ENCODE measurements at places on chromosomes 6 and 20.

GRCh38 chr20:30487947-30488926 is 769.2 kb upstream of the DEFB115 start:
- no peak for DNase-seq

GRCh38 chr20:10621149-10621548 is 52.6 kb downstream of the JAG1 start:
- DNase-seq = no peak

- DNase-seq = no peak
Observed at GRCh38 chr20:378961-379336, 1.6 kb upstream of the TRIB3 start.

- no peak for DNase-seq
Observed at GRCh38 chr6:143536461-143536865, 24.9 kb upstream of the FUCA2 start.

DNA sequence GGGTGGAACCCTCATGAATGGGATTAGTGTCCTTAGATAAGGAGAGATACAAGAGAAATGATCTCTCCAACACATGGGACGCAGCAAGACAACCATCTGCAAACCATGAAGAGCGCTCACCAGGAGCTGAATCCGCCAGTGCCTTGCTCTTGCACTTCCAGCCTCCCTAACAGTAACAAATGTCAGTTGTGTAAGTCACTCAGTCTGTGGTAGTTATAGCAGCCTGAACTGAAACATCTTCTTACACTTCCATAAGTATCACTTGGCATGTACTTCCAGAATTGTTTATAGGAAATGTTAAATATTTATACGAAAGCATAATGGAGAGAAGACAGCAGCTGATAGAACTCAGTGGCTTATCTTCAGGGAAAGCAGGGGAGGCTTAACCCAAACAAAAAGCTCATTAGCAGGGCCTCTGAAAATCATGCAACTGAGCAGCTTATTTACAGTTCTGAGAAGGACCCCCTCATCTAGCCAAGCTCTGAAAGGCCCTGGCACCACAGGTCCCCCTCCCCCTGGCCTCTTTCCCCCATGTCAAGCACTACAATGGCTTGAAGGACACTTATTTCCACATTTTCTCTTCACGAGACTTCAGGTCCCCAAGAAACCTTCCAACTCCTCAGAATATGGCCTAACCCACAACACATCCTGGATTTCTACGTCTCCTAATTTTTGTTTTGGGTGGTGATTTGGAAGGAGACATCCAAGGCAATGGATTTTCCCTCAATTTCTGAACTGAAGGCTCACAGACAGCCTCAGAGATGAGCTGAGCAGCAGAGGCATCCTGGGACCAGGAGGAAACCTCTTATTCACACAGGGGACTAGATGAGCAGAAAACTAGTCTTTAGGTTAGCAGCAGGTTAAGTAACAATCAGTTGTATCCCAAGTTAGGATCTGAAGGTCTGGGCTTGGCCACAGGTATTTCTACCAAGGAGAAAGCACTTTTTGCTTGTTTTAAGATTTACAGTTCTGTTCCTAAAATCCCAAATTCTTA is 49.1 kb downstream of the GCLC start:
- DNase-seq = no peak

- DNase-seq = no peak
Observed at GRCh38 chr6:125571207-125571755, 178.2 kb upstream of the HEY2 start.

GRCh38 chr6:43082806-43083655 is 6.9 kb downstream of the PTK7 start:
- DNase-seq = no peak

GRCh38 chr20:43774754-43775153 is 48.0 kb upstream of the GTSF1L start:
- DNase-seq = no peak

DNA sequence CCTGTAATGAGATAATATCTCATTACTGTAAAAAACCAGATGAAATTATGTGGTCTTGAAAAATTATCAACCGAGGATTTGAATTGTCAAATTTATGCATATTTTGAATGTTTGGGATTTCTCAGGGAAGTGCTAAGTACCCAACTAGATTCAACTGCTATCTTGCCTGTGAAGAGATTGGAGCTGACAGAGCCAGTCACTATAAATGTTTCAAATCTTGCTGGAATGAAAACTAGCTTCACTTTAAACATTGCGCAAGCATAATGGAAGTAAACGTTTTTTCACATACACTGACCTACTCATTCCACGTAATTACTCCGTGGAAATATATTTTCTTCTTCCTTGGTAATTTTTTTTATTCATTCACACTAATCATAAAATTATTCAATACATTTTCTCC is 46.7 kb downstream of the TMEM170B start:
- DNase-seq = no peak

GRCh38 chr6:36113049-36113448 is 17.3 kb upstream of the MAPK13 start:
- no peak for DNase-seq

GRCh38 chr20:59861401-59861800 is 72.0 kb downstream of the SYCP2 start:
- DNase-seq = no peak

DNA sequence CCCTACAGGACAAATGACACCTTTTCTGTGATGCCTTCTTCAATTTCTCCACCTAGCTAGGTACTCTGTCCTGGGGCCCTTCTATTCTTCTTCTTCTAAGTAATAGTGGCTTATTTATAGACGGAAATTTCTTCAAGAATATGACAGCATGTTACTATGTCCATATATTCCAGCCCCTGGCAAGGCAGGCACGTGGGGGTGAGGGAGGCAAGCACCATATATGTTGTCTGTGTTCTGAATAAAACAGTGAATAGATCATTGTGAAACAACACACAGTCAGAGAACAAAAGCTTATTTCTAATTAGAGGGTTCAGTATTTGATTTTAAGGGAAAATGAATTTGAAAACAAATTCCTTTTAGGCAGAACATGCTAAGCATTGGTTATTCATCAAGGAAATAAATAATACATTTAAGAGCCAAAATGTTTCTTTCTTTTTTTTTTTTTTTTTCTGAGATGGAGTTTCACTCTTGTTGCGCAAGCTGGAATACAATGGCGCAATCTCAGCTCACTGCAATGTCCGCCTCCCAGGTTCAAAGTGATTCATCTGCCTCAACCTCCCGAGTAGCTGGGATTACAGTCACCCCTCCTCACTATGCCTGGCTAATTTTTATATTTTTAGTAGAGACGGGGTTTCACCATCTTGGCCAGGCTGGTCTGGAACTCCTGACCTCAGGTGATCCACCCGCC is 6.2 kb downstream of the HEBP2 start:
- DNase-seq = no peak

DNA sequence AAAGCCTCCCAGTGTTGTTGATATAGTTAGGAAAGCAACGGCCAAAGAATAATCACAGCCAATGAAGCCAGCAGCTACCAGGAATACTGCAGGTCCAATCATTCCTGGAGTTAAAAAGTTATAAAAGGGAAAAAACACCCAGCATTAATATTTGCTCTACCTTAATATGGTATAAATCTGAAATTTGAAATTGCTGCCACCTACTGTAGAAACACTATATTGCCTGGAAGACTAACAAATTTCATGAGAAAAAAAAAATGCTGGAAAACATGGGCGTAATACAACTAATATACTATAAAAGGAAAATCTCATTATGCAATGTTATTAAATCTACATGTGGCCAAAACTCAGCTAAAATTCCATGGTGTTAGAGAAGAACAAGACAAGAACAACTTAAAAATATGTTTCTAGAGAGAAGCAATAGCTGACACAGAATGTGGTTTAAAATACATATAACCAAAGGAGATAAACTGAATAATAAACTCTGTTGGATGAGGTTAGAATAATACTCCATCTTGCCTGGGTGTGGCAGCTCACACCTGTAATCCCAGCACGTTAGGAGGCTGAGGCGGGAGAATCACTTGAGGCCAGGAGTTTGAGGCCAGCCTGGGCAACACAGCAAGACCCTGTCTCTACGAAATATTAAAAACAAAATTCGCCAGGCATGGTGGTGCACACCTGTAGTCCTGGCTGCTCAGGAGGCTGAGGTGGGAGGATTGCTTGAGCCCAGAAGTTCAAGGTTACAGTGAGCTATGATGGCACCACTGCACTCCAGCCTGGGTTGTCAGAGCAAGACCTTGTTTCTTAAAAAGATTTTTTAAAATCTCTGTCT is 43.1 kb downstream of the SLC17A5 start:
- peak; percentile 24 for DNase-seq

- no peak for DNase-seq
Observed at GRCh38 chr20:42082611-42083010, 464.4 kb upstream of the CHD6 start.

DNA sequence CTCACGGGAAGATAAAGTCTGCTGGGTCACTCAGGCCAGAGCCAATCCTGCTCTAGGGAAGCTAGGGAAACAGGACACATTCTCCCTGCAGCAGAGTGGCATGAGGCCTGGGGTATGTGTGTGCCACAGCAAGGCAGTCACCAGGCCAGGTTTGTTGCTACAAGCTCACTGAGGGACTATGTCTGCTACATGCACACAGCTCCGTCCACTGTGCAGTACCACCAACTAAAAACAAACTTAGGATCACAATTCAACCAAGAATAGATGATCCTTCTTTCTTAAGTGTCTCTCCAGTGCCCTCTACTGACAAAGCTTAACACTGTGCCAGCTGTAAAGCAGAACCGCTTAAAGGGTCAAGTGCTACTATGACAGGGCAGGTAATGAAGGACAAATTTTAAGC is 192.5 kb downstream of the PTPRK start:
- DNase-seq = peak; percentile 65

GRCh38 chr6:53702316-53702715 is 36.8 kb upstream of the KLHL31 start:
- DNase-seq = peak; percentile 7

DNA sequence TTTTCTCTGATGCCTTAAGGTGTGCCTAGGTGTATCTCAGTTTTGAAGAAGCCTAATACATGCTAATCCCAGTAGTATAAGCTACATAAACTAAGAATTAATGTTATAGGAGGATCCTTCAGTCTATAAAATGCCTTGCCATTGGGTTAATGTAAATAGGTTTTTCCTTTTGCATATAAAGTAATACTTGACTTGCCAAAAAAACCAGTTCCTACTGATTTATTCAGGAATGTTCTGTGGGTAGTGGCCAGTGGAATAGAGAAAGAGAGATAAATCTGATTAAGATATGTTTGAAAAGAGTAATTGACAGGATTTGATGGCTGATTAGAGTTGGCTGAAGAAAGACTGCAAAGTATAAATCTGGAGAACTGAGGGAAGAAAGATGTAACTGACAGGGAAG is 273.4 kb downstream of the ZFAND3 start:
- no peak for DNase-seq

DNA sequence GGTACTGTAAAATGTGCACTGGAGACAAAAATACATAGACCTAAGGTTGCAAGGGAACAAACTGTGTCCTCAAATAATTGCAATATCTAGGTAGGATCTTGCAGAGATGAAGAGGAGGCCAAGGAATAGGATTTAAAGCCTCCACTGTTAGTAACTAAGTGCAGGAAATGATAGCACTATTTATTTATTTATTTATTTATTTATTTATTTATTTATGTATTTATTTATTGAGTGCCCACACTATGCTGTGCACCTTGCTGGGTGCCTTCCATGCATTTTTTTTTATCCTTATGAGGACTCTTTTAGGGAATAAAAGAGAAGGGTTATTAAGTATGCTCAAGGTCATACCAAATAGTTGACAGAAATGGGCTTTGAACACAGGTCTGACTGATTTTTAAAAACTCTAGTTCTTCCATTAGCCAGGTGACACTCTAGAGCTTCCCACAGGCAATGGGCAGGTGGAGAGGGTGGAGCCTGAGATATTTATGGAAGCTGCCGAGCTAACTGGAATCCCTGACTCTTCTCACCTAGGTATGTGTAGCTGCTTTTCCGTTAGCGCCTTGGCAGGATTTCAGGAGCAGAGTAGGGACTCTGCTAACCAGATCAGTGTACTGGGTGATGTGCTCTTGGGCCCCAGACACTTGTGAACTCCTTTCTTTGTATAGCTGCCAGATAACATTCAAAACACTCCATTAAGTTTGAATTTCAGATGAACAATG is 12.8 kb upstream of the NUP153 start:
- DNase-seq = no peak

- DNase-seq = no peak
Observed at GRCh38 chr6:11458509-11458908, 79.0 kb upstream of the TMEM170B start.

GRCh38 chr6:2976571-2977085 is 5.3 kb upstream of the SERPINB6 start:
- no peak for DNase-seq

- peak; percentile 25 for DNase-seq
Observed at GRCh38 chr20:47181056-47181862, 175.2 kb downstream of the ZMYND8 start.

DNA sequence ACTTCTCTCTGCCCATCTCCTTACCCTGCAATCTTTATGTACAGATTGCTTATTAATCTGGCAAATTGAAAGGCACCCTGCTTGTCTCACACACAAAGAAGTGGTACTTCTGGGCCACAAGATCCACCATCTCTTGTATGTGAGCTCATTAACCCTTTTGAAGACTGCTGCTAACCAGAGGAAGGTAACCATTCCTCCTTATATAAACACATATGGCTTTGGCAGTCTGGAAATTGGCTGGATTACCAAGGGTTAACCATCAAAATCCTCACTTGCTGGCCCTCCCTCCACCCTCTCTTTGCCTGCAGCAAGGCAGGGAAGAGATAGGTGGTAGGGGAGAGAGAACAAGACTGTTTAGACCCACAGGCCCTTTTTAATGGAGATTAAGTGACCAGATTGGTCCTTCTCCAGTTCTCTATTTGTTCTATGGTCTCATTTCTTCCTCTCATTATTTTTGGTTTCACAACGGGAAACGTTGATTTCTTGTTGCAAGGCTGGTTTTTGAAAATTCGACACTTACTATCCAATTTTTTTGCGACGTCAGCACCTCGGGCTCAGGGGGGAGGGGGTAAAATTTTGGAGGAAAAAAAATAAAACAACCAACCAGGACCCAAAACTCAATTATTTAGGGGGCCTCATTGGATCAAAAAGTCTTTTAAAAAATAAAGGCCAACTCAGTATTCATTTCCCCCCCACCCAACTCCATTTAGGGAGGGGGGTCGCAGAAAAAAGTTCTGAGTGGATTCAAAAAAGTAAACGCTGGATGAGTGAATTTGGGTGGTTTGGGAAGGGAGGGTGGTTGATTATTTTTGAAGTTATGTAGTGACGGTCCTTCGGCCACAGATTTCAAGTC is 859 bp downstream of the PPP1R10 start:
- no peak for DNase-seq

DNA sequence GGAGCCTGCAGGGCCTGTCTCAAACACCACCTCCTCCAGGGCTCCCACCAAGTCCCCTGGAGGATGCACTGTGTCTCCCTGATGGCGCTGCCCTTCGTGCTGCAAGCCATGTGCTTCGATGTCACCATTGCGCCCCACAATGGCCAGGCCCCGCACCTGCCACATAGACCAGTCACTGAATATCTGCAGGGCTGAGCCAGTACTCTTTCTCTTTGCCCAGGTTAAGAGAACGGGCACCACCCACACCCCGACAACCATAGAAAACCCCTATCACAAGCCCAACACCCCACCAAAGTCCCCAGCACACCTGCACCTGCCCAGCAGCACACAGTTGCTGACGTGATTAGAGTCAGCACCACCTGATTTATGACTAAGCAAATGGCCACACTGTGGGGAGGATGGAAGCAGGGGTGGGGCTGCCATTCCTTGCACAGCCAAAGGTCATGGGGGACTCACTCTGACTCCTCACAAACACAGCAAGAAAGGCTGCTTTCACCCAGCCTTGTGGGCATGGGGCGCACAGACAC is 104.3 kb downstream of the SLC23A2 start:
- no peak for DNase-seq

- DNase-seq = peak; percentile 86
Observed at GRCh38 chr6:35046862-35047261, 94.3 kb downstream of the TCP11 start.

GRCh38 chr20:63627129-63627750 is 339 bp upstream of the GMEB2 start:
- DNase-seq = peak; percentile 86

All from Jurkat, Clone E6-1 (cell line).